ENCODE measurements at places on chromosomes 11 and 22.

- no peak for DNase-seq
Observed at GRCh38 chr11:92707665-92708064, 261.8 kb upstream of the MTNR1B start.

DNA sequence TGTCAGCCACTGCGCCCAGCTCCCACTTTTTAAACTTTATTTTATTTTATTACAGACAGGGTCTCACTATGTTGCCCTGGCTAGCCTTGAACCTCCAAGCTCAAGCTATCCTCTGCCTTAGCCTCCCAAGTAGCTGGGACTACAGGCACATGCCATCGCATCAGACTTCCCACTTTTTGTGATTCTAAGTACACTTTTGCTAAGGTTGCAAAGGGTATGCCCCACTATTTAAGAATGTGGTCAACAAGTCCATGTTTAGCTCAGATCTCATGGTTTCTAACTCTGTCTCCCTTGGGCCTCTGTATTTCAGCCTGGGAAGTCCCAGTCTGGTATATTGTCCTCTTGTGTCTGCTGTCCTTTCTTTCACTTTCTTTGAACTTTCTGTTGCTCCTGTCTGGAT lies 35.3 kb downstream of the EXPH5 start:
- no peak for DNase-seq

DNA sequence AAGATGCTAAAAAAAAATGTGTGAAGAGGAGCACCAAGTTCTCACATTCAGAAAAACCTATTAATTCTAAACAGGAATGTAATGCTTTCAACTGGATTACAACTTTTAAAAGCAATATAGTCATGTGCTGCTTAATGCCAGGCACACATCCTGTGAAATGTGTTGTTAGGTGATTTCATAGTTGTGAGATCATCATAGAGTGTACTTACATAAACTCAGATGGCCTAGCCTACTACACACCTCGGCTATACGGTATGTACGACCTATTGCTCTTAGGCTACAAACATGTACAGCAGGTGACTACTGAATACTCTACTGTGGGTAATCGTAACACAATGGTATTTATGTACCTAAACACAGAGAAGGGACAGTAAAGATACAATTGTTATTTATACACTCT lies 142.3 kb downstream of the RBFOX2 start:
- no peak for DNase-seq

DNA sequence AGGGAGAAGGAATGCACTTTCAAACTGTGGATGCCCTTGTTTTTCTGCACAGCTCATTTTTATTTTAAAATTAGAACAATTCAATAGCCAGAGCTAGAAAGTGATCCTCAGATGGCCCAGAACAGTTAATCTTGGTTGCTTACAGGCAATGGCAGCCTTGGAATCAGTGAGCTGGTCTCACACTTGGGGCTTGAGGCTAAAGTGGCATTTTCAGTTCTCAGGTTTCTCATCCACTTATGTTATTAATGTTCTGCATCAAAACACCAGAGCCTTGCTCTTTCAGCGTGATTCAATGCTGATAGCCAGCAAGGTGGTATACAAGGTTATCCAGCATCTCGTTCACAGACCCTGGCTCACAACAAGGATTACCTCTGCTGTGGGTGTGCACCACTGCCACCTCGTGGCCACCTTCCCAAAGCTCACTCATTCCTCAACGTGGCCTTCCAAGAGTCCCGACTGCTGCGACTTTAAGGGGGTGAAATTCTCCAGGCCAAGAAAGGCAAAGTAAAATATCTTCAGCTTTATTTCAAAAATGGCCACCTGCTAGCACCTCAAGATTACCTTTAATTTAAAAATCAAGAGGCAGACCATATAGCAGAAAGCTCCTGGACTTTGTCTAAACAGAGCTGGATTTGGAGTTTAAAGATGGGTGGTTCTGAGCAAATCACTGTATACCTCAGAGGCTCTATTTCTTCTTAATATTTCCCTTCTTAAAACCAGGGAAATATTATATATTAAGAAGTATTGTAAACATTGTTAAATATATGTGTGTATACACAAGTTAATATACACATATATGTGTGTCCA lies 34.2 kb upstream of the FSHB start:
- no peak for DNase-seq

GRCh38 chr11:65919573-65920371 lies 546 bp downstream of the DRAP1 start:
- DNase-seq: no peak

All from BJ (cell line).